ENCODE measurements at places on chromosomes 2 and 18. TPM values are rescaled to one million over a fixed set of nuclear protein-coding genes. Genes with fewer than 3 reads are reported as not detected.

Gene SPOPL
- total RNA-seq: 7.1 TPM

Gene ANKRD44
- 1.1 TPM for total RNA-seq

Gene FBLN7
- 2.2 TPM for total RNA-seq

Gene MYOM1
- 0.05 TPM for total RNA-seq

Gene AFF3
- total RNA-seq: 0.49 TPM

Gene PECR
- total RNA-seq: 8.0 TPM

Gene DUSP2
- total RNA-seq: 0.74 TPM

Gene KCNJ3
- not detected for total RNA-seq

Gene COLEC11
- total RNA-seq: not detected

Gene PPIL3
- 24.4 TPM for total RNA-seq

Gene HMSD
- total RNA-seq: not detected

Gene PROM2
- total RNA-seq: under 0.01 TPM

Data from mammary microvascular endothelial cell (primary cell).